AG08395 (cell line): ENCODE measurements at places on chromosomes 1 and 21.

- DNase-seq = no peak
Measured at GRCh38 chr1:225847610-225848009, 34.6 kb downstream of the TMEM63A start.

GRCh38 chr1:179121159-179121938 lies 39.5 kb downstream of the TOR3A start:
- DNase-seq = peak; percentile 45

GRCh38 chr1:170534626-170535147 lies 2.7 kb downstream of the GORAB start:
- DNase-seq = no peak

DNA sequence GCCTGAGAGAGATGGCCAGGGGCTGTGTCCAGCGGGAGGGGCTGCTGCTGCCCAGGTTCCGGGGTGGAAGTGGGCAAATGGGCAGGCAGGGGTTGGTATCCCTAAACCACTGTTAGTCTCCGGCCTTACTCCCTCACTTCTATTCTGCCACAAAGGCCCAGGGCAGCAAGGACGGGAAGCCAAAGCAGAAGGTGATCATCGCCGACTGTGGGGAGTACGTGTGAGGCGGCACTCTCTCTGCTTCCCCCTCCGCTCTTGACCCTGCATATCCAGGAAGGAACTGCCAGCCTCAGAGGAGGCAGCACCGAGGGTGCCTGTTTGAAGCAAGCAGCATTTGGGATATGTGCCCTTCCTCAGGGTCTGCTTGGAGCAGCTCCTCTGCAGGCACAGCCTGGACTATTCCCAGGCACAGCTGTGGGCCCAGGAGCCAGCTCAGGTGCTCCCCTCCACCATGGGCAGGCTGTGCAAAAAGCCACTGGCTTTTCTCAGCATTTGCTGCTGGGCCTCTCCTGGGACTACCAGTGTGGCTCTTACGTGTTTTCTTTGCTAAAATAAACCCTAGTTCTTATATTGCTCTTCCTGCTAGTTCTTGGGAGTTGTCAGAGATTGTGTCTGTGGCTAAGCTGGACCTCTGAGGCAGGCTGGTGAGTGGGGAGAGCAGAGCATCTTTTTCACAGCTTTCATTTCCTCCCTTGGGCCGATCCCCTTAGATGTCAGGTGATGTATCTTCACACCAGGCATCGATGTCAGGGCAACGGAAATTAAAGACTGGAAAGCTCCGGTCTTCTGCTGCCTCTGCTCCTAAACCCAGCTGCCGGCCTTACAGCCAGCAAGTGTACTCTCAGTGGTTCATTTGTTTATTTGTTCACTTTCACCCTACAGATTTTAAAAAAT lies 14.7 kb downstream of the PPIE start:
- no peak for DNase-seq

DNA sequence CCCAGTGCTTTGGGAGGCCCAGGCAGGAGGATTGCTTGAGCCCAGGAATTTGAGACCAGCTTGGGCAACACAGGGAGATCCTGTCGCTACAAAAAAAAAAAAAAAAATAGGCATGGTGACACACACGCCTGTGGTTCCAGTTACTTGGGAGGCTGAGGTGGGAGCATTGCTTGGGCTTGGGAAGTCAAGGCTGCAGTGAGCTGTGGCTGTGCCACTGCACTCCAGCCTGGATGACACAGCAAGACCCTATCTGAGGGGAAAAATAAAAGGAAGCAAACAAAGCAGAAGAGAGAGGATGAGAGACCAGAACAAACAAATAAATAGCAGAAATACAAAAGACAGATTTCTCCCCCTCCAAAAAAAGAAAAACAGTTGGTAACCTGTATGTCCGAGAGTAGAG lies 34.0 kb downstream of the MTF2 start:
- DNase-seq = no peak

DNA sequence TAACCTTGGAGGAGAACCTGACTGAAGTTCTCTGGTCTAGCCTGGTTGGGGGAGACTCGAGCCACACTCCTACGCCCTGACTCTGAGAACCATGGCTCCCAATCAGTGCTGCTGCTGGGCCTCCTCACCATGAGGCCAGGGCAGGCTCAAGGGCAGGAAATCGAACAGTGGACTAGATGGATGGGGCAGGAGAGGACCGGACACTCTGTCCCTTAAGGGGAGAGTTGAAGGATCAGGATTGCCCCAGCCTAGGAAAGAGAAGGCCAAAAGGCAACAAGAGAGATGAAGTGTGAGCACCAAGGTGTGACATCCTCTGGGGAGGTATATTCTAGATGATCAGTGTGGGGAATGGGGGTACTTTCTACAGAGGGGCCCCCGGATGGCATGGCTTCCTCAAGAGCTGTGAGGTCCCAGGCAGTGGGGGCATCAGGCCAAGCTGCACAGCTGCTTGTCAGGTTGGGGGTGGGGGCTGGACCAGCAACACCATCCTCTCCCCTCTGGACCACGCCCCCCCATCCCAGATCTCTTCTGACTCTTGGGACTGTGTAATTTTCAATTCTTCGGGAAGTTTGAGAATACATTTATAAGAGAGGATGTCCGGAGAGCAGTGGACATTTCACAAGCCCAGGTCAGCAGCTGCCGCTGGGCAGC lies 34.0 kb downstream of the MX1 start:
- no peak for DNase-seq

GRCh38 chr1:184176058-184176457 lies 124.5 kb downstream of the TSEN15 start:
- DNase-seq = no peak

GRCh38 chr1:77476475-77476874 lies 194.7 kb downstream of the AK5 start:
- no peak for DNase-seq

GRCh38 chr21:45596704-45597318 lies 46.7 kb upstream of the PCBP3 start:
- DNase-seq = peak; percentile 74

DNA sequence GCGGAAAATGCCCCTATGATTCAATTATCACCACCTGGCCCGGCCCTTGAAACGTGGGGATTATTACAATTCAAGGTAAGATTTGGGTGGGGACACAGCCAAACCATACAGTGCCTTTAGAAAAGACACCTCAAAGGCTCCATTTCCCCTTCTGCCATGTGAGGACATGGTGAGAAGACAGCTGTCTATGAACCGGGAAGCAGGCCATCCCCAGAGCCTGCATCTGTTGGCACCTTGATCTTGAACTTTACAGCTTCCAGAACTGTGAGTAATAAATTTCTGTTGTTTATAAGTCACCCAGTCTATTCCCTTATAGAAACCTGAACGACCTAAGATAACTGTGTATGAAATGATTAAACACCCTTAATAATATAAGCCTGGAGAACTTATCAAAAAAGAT lies 61.6 kb downstream of the KIFAP3 start:
- no peak for DNase-seq

DNA sequence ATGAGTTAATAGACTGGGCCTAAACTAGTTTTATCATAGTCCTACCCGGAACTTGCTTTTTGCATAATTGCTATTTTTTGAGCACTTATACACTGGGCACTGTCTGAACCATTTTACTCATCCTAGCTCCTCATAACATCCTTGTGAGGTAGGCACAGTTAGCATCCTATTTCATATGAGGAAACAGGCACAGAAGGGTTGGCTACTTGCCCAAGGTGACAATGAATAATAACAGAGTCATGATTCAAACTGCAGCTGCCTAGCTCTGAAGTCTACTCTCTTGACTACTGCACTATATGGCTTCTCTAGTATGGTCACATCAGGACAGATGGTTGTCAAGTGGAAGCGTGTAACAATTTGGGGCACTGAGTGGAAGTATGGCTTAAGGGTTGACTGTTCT lies 18.2 kb upstream of the RC3H1 start:
- peak; percentile 38 for DNase-seq

- no peak for DNase-seq
Measured at GRCh38 chr1:82390627-82391026, 589.9 kb downstream of the ADGRL2 start.

DNA sequence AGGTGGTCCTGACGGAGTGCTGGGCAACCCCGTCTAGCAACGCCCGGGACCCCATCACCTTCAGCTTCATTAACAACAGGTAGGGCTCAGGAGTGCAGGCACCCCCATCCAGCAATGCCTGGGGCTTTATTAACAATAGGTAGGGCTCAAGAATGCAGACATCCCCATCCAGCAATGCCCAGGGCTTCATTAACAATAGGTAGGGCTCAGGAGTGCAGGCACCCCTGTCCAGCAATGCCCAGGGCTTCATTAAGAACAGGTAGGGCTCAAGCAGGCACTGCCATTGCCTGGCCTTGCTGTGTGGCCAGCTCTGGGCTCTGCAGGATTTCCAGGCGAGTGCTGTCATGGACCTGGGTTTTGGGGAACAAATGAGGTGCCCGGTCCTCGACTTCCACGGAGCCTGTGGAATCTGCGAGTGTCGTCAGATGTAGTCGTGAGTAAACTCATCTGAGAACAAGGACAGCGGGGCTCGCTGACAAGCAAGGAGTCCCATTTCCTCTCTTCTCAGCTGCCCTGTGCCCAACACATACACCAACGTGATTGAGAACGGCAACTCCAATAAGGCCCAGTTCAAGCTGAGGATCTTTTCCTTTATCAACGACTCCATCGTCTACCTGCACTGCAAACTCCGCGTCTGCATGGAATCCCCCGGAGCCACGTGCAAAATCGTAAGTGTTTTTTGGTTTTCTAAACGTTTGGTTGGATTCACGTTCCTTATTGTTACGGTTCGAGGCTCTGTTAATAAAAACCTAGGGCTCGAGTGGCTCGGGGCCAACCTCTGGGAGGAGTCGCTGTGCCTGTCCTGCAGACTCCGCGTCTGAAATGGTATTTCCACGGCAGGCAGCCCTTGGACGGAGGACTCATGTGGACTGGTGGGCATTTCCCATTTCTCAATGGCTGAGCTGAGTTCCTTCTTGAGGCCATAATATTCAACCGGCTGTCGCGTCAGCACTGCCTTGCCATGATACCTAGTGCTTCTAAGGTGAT lies 56.3 kb downstream of the UMODL1 start:
- DNase-seq = no peak

- peak; percentile 67 for DNase-seq
Measured at GRCh38 chr1:182601416-182601786, 2.8 kb downstream of the RGS16 start.

DNA sequence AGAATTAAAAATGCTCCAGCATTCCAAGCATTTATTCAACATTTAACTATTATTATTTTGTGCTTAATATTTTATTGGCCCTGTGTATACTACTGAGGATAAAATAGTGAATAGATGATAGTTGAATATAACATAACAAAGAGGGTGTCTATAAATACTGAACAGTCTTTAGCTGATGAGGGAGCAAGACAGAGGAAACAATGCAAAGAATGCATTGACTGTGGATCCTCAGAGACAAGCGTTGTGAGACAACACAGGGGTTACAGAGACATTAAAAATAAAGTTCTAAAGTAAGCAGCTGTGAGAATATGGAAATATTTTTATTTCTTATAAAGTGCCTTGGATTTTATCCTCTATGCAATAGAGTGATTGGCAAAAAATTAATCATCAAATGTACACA lies 1133.1 kb downstream of the PLA2G4A start:
- no peak for DNase-seq

- no peak for DNase-seq
Measured at GRCh38 chr1:109977657-109978378, 6.7 kb upstream of the AHCYL1 start.
